ENCODE measurements at places on chromosomes 4 and X. TPM values are rescaled to one million over a fixed set of nuclear protein-coding genes. Genes with fewer than 3 reads are reported as not detected.

Gene EIF1AX
- 48.1 TPM for total RNA-seq

- no peak for DNase-seq
Measured at GRCh38 chr4:118817178-118817930, 18.6 kb downstream of the SEC24D start.

Gene C4orf50
- not detected for total RNA-seq

GRCh38 chr4:8270912-8271815 is 1.6 kb downstream of the HTRA3 start:
- DNase-seq = no peak

DNA sequence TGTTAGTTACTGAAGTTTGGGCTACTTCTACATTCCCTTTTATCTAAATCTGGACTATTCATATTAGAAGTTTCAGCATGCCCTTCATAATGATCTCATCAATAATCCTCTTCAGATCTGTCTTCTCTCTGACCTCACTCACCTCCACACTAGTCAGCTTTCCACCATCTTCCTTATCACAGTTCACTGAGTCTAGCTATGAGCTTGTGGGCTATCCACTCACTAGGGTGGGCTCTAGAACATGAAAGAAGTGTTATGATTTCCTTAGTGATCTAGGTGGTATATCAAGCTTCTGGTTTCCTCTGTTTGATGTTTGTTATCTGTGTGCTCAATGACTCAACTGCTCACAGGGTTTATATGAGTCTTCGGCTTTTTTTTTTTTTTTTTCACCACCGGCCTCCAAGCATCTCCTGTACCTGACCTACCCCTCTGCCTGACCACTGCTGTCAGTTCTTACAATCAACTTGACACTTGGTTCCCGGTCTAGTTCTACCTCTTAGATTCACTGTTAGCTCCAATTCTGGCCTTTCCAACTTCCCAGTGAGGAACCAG is 103.1 kb downstream of the PAPSS1 start:
- no peak for DNase-seq

DNA sequence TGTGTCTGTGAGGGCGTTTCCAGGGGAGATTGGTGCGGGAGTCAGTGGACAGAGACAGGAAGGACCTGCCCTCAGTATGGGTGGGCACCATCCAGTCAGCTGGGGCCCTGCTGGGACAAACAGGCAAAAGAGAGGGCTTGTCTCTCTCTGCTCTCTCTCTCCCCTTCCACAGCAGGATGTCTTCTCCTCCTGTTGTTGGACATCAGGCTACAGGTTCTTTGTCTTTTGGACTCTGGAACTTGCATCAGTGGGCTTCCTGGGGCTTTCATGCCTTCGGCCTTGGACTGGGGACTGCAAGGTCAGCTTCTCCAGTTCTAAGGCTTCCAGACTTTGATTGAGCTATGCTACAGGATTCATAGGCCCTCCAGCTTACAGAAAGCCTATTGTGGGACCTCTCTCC is 59.6 kb downstream of the ADGRA3 start:
- no peak for DNase-seq

Gene UGT2B11
- not detected for total RNA-seq

DNA sequence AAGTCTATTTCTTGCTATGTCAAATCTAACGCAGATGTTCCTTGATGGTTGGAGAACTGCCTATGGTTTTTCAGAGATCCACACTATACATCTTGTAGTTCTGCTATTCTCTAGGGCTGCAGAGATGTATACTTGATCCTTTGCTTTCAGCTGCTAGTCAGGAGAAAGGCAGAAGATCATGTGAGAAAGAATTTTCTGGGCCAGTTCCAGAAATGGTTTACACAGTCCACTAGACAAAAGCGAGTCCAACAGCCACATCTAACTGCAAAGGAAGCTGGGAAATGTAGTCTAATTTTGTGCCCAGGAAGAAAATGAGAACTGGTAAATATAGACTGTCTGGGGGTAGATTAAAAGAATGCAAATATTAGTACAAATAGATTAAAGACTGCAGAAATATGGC is 394.3 kb upstream of the SLIT2 start:
- DNase-seq = no peak

DNA sequence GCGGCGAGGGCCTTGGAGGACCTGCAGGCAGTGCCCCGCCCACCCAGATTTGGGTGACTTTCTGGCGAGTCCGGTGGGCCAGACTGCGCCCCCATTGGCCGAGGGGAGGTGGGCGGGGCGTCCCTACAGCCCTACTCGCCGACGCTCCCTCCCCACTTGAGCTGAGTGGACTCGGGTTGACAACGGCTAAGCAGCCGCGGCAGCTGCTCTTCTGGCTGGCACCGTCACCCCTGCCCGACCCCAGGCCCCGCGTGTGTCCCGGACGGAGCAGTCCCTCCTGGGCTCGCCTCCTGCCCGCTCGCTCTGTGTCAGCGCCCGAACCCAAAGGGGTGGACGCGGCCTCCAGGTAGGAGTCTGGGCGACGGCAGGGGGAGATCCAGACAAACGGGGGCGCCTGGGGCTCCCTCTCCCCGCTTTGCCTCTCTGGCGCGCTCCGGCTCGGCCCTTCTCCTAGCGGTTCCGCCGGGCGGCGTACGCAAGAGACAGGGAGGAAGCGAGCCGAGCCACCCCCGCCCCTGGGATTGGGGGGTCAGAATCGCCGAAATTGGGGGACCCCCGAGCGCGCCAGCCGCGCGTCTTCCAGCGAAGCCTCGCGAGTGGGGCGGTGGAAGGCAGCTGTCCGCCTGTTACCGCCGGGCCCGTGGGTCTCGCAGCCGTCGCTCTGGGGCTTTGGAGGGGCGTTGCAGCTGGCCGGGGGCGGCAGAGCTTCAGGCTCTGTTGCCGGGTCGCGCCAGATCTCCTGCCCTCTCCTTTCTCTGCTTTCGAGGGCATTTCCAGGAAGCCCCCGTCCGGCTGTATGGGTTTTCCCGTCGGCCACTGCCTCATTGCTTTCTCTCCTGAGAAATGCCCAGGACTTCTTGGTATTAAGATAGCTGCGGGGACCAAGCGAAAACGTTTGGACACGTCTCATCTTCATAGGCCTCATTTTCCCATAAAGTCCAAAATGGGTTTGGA is 46.3 kb downstream of the STARD8 start:
- DNase-seq = no peak

Gene ZNF141
- 2.2 TPM for total RNA-seq

All from glomerular endothelial cell (primary cell).